ENCODE measurements at places on chromosomes 12 and 14.

- no peak for DNase-seq
These were observed 122.0 kb upstream of the EGLN3 start for GRCh38 chr14:34072921-34073320.

DNA sequence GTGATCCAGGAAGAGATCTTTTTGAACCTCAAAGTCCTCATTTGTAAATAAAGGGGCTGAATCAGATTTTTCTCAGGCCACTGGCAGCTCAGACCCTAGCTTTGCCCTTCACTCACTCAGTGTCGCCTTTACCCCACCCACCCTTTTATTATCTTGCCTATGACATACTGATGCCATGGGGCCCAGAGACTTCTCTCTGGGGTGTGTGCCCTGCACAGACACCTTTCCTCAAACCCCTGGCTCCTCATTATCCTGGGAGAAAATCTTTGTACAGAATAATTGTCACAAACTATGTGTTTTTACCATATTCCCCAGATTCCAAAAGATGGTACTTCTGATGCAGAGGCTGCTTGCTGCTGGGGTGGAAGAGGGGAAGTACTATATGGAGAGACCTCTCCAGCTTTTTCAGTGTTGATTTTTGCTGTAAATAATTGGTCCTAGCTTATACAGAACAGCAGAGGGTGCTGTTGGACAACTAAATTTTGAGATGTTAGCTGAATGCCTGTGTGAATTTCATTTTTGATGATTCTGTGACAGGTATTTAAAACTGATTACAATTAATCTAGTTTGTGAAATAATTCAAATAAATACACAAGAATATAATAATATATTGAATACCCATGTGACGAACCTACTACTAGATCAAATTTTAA lies 53.9 kb upstream of the DCD start:
- no peak for DNase-seq

DNA sequence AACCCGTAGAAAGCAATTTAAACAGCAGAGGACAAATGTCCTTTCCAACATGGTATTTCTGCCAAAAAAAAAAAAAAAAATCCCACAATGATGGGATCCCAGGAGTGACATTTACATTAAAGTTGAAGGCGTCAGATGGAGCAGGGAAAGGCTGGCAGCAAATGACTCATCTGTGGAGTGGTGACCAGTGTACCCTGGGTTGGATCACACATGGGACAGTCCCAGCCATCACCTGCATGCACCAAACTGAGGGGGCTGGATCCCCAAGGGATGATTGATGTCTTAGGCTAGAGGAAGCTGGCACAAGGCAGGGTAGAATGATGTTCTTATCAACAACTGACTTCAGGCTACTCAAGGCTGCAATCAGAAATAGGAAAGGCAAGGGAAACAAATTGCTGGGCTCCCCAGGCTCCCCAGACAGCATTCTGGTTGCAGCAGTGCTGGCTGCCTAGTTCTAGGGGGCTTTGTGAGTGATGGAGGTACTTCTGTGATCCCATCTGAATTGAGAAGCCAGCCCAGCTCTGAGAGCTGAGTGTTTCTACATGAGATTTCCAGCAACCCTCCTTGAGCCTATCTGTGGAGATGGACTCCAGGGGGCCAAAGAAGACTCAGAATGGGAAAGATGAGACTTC lies 117.9 kb downstream of the DPF3 start:
- no peak for DNase-seq

DNA sequence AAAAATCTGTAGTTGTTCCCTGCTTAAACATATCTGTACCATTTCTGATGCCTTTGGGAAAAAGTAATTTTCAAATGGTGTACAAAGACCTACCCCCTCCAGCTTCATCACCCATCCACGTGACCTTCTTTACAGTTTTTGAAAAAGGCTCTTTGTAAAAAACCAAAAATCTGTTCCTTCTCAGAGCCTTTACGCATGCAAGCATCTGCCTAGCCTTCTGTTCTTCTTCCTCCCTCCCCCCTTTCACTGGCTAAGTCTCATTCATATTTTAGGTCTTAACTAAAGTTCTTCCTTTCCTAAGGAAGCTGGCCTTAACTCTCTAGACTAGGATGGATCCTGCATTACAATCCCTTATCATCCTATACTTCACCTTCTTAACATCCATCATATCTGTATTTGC lies 10.4 kb downstream of the CAPRIN2 start:
- no peak for DNase-seq
